ENCODE measurements at places on chromosomes 16 and 17. TPM values are rescaled to one million over a fixed set of nuclear protein-coding genes. Genes with fewer than 3 reads are reported as not detected.

The PLD6 gene
- 7.8 TPM for total RNA-seq

DNA sequence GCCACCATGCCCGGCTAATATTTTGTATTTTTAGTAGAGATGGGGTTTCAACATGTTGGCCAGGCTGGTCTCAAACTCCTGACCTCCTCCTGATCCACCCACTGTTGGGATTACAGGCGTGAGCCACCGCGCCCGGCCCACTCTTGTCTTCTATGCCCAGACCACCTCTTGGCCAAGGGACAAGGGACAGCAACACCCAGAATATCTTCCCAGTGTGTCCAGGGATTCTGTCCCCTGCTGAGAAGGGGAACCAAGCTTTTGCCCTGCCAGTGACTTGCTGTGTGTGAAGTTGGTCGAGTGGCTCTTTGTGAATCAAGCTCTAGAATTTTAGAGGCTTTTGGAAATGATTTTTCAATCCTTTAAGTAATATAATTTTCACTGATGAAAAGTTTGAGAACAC, 1.7 kb upstream of the MPO start:
- H3K27ac ChIP-seq: no peak overlapping the region
- peaks cover 37% of the 10 kb centered on the region for H3K27me3 ChIP-seq
- H3K36me3 ChIP-seq: no peaks in the 10 kb centered on the region
- H3K4me1 ChIP-seq: no peaks in the 10 kb centered on the region

The MYL11 gene
- total RNA-seq: not detected

The CA7 gene
- not detected for total RNA-seq

GRCh38 chr16:29943846-29944799, 17.8 kb upstream of the TMEM219 start:
- H3K4me3 ChIP-seq: no peak overlapping the region
- no peak for DNase-seq
- H3K27ac ChIP-seq: no peak overlapping the region
- H3K4me1 ChIP-seq: no peaks in the 10 kb centered on the region

- no peaks in the 10 kb centered on the region for H3K27me3 ChIP-seq
- no peak overlapping the region for H3K4me3 ChIP-seq
- no peaks in the 10 kb centered on the region for H3K36me3 ChIP-seq
Observed at GRCh38 chr17:10119203-10120108, 79.0 kb downstream of the GAS7 start.

- H3K27me3 ChIP-seq: no peaks in the 10 kb centered on the region
- H3K27ac ChIP-seq: no peak overlapping the region
- no peak overlapping the region for H3K4me3 ChIP-seq
- DNase-seq: no peak
- no peaks in the 10 kb centered on the region for H3K4me1 ChIP-seq
Observed at GRCh38 chr16:74797414-74797813, 22.8 kb upstream of the FA2H start.
